ENCODE measurements at places on chromosomes 4 and X.
A peak's percentile ranks its signal among the peaks of the same experiment; 100 is the strongest.

DNA sequence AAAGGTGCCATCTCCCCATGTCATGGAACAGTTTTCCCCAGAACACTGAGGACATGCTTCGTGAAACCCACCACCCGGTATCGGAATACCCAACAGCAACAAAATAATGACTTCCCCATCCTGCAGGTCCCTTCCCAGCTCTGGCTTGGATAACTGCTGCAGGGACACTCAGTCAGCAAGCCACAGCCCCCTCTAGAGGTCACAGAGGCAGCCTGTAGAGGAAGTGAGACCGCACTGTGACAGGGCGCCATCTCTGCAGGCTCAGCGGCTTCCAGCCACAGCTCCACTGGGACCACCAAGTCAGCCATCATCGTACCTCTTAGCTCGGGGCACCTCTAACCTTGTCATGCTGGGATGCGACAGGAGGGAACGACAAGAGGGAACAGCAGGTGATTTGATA lies 315.9 kb downstream of the LDB2 start:
- no peak overlapping the region for H3K4me3 ChIP-seq
- DNase-seq: no peak
- H3K36me3 ChIP-seq: no peaks in the 10 kb centered on the region
- no peaks in the 10 kb centered on the region for H3K4me1 ChIP-seq
- H3K27ac ChIP-seq: no peak overlapping the region
- H3K27me3 ChIP-seq: no peaks in the 10 kb centered on the region

GRCh38 chrX:140467211-140467610 lies 37.7 kb downstream of the SOX3 start:
- H3K27ac ChIP-seq: no peak overlapping the region
- no peak overlapping the region for H3K4me3 ChIP-seq
- no peaks in the 10 kb centered on the region for H3K4me1 ChIP-seq
- no peak for DNase-seq
- H3K36me3 ChIP-seq: no peaks in the 10 kb centered on the region

- DNase-seq: no peak
- H3K4me1 ChIP-seq: peaks cover 54% of the 10 kb centered on the region
- no peak overlapping the region for H3K4me3 ChIP-seq
Measured at GRCh38 chr4:37664696-37665095, 21.5 kb downstream of the RELL1 start.

- H3K4me3 ChIP-seq: peak overlapping the region; percentile 17
- H3K27ac ChIP-seq: no peak overlapping the region
- H3K27me3 ChIP-seq: no peaks in the 10 kb centered on the region
- DNase-seq: no peak
- peaks cover 12% of the 10 kb centered on the region for H3K4me1 ChIP-seq
Measured at GRCh38 chr4:2393353-2394270, 24.8 kb downstream of the ZFYVE28 start.

- no peaks in the 10 kb centered on the region for H3K36me3 ChIP-seq
- peak overlapping the region; percentile 24 for H3K27ac ChIP-seq
- peaks cover 19% of the 10 kb centered on the region for H3K4me1 ChIP-seq
- no peaks in the 10 kb centered on the region for H3K27me3 ChIP-seq
- DNase-seq: no peak
Measured at GRCh38 chr4:102439812-102440211, 61.3 kb upstream of the NFKB1 start.

DNA sequence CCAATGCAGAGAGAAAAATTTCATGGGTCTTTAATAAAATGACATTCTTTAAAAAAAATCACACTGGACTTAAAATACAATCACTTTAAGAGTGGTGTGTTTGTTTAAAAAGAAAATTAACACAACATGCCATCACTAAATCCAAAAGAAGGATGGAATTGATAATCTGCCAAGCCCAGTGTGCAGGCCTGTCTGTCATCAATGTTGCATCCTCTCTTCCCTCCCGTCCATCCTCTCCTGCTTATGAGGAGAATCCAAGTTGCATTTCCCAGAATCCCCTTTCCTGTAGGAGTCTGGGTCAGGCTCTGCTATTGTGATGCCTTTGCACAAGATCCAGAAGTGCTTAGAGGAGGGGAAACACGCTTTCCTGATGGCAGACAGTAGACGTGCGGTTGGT lies 169.4 kb downstream of the MID1 start:
- peaks cover 36% of the 10 kb centered on the region for H3K36me3 ChIP-seq
- no peak for DNase-seq
- H3K4me1 ChIP-seq: no peaks in the 10 kb centered on the region
- no peak overlapping the region for H3K27ac ChIP-seq
- H3K4me3 ChIP-seq: no peak overlapping the region

GRCh38 chrX:123215397-123216089 lies 31.5 kb downstream of the GRIA3 start:
- no peak overlapping the region for H3K4me3 ChIP-seq
- no peaks in the 10 kb centered on the region for H3K27me3 ChIP-seq
- no peaks in the 10 kb centered on the region for H3K36me3 ChIP-seq
- no peak overlapping the region for H3K27ac ChIP-seq

GRCh38 chrX:153635788-153636668 lies 11.0 kb upstream of the DUSP9 start:
- H3K36me3 ChIP-seq: no peaks in the 10 kb centered on the region
- DNase-seq: no peak
- H3K27me3 ChIP-seq: no peaks in the 10 kb centered on the region
- H3K4me1 ChIP-seq: no peaks in the 10 kb centered on the region

DNA sequence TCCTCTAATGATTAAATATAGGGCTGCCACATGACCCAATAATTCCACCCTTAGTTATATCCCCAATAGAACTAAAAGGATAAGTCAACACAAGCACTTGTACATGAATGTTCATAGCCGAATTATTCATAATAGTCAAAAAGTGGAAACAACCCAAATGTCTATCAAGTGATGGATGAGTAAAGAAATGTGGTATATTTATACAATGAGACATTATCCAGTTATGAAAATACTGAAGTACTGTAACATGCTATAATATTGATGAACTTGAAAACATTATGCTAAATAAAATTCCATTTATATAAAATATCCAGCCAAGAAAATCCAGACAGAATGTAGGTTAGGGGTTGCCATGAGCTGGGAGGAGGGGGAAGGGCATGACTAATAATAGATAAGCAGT lies 436.7 kb upstream of the AADAT start:
- H3K27ac ChIP-seq: no peak overlapping the region
- H3K36me3 ChIP-seq: no peaks in the 10 kb centered on the region
- H3K27me3 ChIP-seq: no peaks in the 10 kb centered on the region

- no peaks in the 10 kb centered on the region for H3K27me3 ChIP-seq
- no peaks in the 10 kb centered on the region for H3K36me3 ChIP-seq
- H3K4me3 ChIP-seq: no peak overlapping the region
- peaks cover 5% of the 10 kb centered on the region for H3K4me1 ChIP-seq
Measured at GRCh38 chr4:107801766-107802211, 22.9 kb upstream of the SGMS2 start.

DNA sequence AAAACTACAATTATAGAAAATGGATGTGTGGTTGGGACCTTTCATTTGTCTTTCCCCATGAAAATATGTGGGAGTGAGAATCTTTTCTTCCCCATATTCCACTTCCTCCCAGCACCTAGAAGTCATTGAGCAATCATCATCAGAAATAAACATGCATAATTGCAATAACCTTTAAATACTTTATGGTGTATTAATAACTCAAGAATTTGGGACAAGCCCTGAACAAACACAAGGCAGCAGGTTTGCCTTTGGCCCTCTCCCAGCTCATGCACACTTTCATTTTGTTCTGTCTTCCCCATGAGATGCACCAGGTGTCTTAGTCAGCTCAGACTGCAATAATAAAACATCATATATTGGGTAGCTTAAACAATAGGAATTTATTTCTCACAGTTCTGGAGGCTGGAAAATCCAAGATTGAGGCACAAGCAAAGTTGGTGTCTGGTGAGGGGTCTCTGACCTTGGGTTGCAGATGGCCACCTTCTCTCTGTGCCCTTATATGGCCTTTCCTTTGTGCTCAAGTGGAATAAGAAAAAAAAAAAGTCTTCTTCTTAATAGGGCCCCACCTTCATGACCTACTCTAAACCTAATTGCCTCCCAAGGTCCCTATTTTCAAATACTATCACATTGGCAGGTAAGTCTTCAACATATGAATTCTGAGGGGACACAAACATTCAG lies 34.7 kb upstream of the TMEM184C start:
- H3K27ac ChIP-seq: no peak overlapping the region
- DNase-seq: no peak
- no peaks in the 10 kb centered on the region for H3K36me3 ChIP-seq
- no peaks in the 10 kb centered on the region for H3K27me3 ChIP-seq

DNA sequence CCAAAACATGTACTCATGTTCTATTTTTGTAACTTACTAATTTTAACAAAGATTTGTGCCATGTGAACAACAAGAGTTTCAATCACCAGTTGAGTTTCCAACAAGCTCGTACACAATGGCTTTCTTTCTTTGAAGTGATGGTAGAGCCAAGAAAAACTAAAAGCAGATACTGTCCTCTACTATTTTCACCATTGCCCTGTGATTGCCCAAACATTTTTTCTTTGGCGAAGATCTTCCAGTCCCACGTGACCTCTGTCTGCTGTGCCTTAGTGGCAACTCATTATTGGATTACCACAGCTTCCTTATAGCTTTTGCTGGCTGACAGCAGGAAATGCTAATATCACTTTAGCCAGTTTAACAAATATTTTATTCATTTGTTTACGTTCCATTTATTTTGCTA lies 1147.1 kb downstream of the STIM2 start:
- no peak overlapping the region for H3K27ac ChIP-seq
- H3K36me3 ChIP-seq: no peaks in the 10 kb centered on the region
- no peaks in the 10 kb centered on the region for H3K27me3 ChIP-seq
- H3K4me3 ChIP-seq: no peak overlapping the region

GRCh38 chr4:55018978-55019377 lies 106.4 kb downstream of the KDR start:
- no peak overlapping the region for H3K27ac ChIP-seq
- no peaks in the 10 kb centered on the region for H3K27me3 ChIP-seq
- H3K36me3 ChIP-seq: no peaks in the 10 kb centered on the region
- no peak overlapping the region for H3K4me3 ChIP-seq
- no peak for DNase-seq
- no peaks in the 10 kb centered on the region for H3K4me1 ChIP-seq

DNA sequence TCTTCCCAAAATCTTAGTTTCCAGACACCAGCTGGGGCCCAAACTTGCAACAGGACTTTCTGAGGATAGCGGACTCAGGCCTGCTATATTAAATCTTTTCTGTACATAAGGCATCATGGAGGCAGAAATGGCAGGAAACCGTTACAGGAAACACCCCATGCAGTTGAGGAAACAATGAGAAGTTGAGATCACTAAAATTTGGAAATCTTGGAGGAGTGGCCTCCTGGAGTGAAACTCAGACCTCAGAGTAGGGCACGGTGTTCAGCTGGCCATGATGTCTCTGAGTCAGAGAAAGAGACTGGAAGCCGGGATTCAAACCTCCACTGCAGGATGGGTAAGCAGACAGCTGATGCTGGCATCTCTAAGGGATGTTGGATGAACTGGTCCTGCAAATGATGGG lies 372.6 kb upstream of the CTSO start:
- no peak for DNase-seq
- no peak overlapping the region for H3K4me3 ChIP-seq
- no peak overlapping the region for H3K27ac ChIP-seq
- H3K27me3 ChIP-seq: no peaks in the 10 kb centered on the region

DNA sequence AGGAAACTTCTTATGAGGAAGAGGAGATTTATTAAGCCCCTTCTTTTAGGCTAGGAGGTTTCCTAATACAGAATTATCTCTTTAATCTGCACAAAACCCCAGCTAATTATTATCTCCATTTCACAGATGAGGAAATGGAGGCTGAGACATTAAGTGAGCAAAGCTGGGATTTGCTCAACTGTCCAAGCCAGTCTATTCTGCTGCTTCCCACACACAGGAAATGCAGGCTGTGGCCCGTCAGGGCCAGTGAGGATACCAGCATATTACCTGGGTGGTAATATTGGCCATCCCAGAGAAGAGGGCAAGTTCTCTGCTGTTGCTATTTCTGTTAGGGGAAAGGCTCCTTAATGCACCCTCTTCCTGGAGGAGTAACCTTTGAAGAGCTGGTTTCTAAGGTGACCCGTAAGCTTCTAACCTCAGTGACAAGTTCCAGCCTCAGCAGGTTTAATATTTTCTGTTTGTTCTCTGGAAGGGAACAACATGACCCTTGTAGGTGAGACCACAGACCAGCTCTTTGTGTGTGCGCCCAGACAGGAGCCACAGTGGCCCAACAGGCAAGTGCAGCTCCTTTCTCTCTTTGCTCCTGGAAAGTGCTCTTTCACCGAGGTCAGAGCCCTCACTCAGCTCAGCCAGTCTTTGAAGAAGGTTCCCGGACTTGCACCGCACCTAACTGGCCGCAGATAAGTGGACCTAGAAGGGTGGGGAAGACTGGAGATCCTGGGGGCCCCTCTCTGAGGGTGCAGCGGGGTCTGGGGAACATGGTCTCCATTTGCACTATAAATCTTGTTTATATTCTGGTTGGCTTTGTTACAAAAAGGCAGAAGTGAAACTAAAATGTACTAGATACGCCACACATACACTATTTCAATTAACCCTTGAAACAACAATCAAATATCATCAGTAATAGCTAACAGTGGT lies 35.5 kb downstream of the TBC1D9 start:
- peak overlapping the region; percentile 59 for H3K27ac ChIP-seq
- peak overlapping the region; percentile 32 for H3K4me3 ChIP-seq
- peaks cover 53% of the 10 kb centered on the region for H3K4me1 ChIP-seq
- no peaks in the 10 kb centered on the region for H3K36me3 ChIP-seq

- H3K4me1 ChIP-seq: peaks cover 4% of the 10 kb centered on the region
- H3K27me3 ChIP-seq: no peaks in the 10 kb centered on the region
Measured at GRCh38 chr4:147927377-147928137, 195.7 kb downstream of the ARHGAP10 start.

- H3K36me3 ChIP-seq: no peaks in the 10 kb centered on the region
- H3K27ac ChIP-seq: peak overlapping the region; percentile 87
- DNase-seq: no peak
Measured at GRCh38 chr4:41935652-41936021, 408 bp downstream of the TMEM33 start.

All from esophagus squamous epithelium (tissue), 5 donors.